ENCODE measurements at places on chromosomes 6 and 20.

DNA sequence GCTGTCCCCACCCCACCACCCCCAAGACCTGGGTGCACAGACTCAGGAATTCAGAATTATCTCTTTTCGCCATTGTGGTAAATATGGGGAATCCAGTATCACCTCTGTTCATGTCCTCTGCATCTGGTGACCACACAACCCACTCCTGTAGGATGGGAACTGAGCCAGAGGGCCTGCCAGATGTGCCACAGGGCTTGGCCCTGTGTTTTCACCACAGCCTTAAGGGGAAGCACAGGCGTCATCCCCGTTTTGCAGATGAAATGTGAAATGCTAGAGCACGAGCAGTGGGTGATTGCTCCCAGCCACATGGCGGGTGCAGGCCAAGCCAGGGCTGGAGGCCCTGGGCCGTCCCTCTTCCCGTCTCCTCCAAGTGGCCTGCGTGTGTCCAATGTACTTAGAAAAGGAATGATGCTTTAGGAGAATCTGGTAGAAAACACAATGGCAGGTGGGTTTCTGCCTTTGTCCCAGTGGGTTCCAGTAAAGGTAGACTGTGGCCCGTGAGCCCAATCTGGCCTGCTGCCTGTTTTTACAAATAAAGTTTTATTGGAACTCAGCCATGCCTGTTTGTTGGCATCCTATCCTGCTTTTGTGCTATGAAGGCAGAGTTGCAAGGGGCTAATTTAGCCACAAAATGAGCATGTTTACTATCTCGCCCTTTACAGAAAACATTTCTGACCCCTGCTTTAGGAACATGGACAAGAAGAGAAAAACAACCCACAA is 309.2 kb downstream of the CDH4 start:
- DNase-seq: no peak

DNA sequence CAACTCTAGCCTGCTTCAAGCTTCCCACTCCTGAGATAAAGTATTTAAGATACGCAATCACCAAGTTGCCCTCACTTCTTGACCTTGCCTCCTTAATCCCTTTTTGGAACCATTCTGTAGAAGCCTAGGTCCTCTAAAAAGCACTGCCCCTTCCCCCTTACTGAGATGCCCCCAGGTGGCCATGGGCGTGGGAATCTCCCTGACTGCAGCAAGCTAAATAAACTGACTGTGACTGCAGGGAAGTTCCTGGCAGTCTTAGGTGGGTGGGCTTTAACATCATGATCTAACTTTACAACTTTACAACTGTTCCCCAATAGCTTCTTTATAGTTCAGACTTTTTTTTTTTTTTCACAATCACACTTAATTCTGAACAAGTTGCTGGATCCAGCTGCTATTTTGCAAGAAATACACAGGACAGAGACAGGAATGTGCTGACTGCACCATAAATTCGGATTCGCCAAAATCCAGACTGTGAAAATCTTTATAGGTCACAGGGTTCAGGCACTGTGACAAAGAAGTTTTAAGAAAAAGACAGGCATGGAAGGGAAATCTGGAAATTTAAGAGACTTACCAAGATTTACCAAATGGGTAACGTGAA is 344.2 kb upstream of the SULF2 start:
- DNase-seq: no peak

DNA sequence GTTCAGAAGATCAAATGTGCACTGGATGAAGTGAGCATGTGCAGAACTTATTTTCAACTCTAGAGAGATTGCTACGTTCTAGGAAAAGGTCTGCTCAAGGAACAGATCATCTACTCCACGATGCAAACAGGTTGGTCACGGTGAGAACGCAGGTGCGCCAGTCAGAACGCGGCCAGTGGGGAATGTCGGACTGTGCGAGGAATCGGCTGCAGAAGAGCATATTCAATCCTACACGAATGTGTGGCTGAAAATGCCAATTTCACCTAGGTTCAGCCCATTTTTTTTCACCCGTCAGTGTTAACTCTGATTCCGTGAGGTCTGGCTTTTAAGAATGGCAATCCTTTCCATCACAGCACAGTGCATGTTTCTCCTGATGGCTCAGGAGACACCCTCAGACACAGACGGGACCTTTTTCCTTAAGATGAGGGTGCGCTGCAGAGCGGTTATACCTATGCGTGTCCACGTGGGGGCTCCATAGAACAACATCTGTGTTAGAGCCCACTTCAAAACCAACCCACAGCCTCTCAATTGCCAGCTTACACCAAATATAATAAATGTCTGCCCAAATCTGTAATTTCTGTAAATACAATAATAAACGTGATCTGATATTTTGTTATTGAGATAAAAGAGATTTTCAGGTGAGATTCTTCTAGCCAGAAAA is 250.4 kb downstream of the FOXA2 start:
- DNase-seq: peak; percentile 66

DNA sequence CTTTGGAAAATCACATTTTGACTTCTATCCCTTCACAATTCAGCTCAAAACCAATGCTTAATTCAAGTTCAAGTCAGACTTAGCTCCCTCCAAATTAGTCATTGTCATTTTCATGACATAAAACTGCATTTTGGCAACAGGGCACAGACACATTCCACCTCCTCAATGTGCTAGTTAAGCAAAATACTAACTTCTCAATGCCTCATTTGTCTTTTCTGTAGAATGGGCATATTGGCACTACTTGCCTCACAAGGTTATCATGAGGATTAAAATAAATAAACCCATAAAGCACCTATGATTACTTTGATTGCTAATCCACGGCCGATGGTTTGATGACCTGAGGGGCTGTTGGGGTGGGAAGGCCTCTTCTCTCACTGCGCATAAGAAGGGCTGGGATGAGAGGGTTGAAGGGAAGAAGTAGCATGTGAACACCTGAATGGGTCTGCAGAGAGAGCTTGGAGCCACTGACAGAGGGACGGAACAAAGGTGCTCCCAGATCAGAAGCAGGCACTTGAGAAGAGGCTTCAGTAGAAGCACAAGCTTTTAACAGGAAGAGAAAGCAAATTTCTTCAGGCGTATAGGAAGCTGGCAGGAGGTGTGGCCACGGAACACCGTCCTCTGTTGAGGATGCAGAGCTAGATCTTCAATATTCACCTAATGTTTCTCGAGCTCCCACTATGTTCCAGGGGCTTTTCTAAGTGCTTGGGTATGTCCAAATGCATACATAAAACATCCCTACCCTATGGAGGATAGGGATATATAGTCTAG is 11.7 kb upstream of the TBC1D7 start:
- no peak for DNase-seq

DNA sequence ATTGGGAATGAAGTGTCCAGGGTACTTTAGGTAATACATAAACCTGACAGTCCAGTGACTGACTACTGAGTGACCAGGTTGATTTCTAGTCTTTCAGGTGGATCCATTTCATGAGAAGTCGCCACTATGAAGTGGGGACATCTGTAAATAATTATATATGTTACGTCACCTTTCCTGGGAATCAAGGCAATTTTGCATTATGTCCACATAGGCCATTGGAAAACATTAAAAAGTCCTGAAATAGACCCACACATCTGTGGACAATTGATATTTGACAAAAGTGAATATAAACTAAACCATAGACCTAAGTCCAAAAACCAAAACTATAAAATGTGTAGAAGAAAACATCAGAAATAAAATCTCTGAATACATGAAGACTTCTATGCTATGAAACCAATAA is 231.5 kb downstream of the C6orf118 start:
- DNase-seq: no peak

DNA sequence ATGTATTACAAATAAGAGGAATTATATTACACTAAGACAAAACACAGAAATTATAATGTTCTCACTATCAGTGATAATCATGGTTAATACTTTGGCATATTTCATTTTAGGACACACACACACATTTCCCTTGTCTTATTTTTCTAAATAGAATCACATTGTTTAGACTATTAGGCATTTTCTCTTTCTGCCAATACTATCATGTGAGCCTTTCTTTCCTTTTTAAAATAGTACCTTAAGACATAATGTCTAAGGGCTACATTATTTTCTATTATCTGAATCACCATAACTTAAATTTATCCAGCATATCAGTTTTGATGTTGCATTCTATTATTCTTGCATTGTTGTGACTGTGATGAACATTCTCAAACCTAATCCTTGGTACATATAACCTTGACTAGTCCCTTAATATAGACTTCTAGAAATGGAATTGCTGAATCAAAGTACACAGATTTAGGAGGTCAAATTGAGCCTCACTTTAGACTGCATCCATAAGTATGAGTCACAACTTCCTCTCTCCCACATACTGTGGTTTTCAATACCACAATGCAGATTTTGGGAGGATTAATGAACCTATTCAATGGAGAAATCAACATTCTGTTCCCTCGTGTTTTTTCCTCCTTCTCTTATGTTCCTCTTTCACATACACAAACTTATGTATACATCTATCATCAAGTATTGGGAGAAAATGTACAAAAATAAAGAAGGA is 212.6 kb downstream of the MOXD1 start:
- DNase-seq: peak; percentile 67

GRCh38 chr6:167750956-167751358 is 75.8 kb upstream of the AFDN start:
- DNase-seq: peak; percentile 65

DNA sequence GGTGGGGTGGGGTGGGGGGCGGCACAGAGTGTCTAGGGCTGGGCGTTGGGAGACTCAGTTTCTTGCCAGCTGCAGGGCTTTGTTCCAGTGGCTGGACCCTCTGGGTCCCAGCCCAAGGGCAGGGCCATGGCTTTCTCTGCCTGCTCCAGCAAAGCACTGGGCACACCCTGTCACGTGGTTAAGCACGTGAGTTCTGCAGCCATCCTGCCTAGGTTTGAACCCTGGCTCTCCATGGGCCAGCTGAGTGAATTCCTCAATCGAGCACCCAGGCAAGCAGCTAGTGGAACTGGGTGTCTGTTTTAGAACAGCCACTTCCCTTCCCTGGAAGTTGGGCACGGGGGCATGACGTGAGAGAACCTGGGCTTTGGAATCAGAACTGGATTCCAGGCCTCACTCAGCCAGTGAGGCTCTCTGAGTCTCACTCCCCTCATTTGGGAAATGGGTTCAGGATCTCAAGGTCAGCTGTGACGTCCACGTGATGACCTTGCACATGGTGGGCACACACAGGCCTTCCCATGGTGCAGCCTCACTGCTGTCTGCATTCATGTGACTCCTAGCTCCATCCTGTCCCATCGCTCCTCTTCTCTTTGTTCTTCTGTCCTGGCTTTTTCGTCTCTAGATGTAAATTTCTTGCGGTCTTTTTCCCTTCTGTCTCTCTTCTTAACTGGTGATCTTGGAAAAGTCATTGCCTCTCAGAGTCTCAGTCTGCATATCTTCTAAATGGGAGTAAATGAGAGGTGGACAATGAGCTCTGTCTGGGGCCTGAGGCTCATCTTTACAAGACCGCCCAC is 45.9 kb downstream of the NOL4L start:
- no peak for DNase-seq

- DNase-seq: peak; percentile 40
These were observed 395.8 kb upstream of the MARCKS start for GRCh38 chr6:113461153-113461932.

DNA sequence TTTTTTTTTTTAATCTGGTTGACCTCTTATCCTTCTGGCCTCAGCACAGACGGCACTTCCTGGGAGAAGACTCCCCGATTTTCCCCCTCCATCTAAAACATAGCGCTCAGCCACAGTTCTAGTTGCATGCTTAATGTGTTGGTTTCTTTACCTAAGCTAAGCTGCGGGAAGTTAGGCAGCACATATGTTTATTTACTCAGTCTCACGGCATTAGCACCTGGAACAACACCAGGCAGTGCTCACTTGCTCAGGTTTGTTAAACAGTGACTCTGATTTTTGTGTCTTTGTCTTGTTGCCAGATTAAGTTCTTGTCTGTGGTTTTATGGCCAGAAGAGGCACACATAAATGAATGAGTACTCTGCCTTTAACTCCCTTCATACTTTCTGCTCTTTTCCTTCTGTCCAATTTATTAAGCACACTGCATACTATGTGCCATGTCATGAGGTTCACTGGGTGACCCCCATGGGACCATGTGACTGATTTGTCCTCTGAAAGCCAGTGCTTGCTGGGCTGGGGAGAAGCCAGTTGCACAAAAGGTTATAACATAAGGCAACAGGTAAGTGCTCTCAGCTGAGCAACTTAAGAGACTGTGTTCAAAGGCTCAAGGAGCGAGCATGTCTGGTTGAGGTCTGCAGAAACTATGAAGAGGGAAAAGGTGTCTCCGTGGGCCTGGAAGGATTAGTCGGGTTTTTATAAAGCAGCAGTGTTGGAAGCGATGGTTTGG is 93.6 kb downstream of the RPP40 start:
- DNase-seq: peak; percentile 32

GRCh38 chr6:52536424-52536916 is 40.4 kb downstream of the TRAM2 start:
- DNase-seq: no peak

DNA sequence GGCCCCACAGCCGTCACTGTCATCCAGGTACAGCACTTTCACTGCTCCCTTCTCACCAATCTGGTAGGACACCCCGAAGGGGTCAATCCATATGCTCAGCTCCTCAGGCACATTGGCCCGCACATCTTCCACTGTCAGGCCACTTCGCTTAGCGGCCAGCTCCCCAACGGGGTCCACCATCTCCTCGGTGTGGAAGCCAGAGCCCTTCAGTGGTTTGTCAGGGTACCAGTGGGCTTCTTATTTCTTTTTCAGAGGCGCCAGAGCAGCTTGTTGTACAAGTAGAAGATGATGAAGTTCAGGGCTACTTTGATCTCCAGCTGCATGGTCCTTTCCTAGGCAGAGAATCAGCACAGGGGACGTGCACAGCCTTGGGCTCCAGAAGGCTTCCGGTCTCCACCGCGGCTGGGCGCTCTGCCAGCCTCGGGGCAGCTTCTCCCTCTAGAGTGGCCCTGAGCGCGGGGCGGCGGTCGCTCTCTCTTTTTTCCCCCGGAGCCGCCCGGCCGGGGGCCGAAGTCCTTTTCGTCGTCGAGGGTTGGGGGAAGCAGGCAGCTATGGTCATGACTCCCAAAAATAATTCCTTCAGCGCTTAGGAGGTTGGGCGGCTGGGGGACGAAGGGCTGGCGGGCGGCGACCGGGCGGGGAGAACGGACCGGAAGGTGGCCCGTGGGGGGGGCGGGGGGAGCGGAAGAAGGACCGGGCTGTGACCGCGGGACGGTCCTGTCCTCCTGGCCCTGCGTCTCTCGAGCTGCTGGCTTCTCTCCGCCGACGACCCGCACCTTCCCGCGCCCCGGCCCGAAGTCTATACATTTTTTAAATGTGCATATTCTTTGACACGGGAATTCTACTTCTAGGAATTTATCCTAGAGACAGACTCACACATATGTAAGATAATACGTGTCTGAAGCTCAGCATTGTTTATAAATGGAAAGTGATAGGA is 6.5 kb upstream of the ZSCAN9 start:
- DNase-seq: no peak

DNA sequence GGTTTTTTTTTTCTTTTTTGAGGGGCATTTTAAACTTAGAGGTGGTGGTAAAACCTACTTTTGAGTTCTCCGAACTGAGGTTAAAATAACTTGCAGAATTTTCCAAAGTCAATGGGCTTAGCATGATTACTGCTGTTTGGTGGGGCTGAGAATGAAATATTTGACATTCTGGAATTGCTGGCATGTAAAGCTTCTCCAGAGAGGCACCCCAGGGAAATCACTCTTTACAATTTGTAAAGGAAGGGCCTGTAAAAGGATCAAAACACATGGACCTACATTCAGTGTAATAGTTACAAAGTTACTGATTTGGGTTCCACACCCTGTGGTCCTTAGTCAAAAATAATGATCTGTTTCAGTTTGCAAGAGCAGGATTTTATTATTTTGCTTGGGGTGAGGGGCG is 5.5 kb downstream of the FAM217B start:
- DNase-seq: no peak
